Left lung (tissue), 14 donors: ENCODE measurements at places on chromosomes 4 and X.

DNA sequence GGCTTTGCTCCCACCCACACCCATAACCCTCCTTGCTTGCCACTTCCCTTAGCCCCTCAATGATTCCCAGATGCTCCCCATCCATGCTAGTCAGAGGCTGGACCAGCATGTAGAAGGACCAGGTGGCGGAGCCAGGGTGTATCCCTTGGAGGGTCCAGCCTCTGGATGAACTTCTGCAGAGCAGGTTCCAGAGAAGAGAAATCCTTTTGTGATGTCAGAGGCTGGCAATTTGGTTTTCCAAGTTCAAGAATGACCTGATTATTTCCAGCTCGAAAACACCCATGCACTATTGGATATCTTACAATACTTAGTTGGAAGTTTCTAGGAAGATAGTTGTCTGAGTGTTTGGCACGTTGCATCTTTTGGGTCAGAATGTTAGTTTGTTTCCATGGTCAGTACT lies 168.3 kb upstream of the RPS6KA3 start:
- DNase-seq, result no peak

DNA sequence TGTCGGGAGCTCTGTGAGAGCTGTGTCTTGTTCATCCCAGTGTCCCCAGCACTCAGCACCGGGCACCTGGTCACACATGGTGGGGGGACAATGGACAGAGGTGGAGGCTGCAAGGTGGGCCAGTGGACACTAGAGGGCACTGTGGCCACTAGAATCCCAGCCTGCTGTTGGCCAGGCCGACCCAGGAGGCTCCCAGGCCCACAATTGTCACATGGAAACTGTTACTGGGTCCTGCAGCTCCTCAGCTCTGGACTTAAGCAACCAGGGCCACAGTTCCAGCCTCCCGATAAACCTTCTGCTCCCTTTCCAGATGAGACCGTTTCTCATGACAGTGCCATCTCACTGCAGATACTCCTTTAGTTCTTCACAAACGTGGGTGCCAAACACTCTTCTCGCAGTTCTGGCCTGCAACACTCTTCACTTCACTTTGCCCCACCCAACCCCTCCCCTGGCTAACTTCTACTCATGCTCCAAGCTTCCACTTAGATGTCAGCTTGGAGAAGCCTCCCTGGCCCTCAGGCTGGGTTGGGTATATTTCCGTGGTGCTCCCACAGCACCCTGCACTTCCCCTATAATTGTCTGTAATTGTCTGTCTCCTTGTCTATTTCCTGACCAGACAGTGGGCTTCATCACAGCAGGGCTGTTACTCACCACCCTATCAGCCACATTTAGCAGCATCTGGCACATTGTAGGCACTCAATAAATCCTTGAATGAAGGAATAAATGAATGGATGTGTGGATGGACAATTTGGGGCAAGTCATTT lies 3.5 kb upstream of the IQSEC2 start:
- peak; percentile 57 for DNase-seq

DNA sequence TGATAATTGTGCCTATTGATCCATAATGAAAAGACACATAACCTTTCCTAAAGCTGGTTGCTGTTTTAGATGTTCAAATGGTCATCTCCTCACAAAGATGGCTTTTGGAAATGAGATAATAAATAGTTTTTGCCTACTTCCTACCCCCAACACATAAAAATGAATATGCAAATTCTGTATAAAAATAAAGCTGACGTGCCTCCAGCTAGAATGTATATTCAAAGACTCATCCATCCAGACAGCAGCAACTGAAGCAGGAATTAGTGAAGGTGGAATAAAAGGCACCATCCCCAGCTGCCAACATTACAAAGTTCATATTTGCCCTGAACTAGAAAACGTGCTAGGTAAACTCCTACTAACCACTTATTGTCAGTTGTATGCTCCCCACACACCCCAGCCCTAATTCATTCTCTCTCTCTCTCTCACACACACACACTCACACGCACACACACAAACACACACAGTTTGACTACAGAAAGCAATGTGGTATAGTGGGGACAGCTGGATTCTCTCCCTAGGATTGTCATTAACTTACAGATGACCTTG lies 53.6 kb downstream of the PCDH19 start:
- DNase-seq, result no peak

DNA sequence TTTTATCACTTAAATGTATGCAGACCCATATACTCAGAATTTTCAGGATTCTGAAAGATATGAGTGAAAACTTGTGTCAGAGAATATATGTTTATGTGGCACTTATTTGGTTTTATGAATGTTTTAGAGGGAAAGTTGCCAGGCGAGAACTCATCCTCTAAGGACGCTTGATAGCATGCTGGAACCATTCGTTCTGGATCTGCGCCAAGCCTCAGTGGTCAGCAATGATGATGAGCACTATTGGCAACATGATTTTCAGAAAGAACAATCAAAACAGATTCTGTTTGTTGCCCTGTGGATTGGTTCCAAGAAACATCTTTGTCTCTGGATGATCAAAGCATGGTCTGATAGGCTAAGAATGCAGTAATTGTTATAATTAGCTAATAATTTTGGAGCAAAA lies 32.1 kb upstream of the RAPGEF2 start:
- no peak for DNase-seq

GRCh38 chrX:100643956-100644860 lies at the start of gene SRPX2:
Gene SRPX2, plus strand, starts transcription at chrX:100644199. Its CDS starts 2,124 bp downstream, at chrX:100646323.
- no peak for DNase-seq
